HS-5 (cell line): ENCODE measurements at places on chromosomes 12 and 14.

- peak; percentile 41 for DNase-seq
Measured at GRCh38 chr12:51823875-51824565, 24.5 kb downstream of the FIGNL2 start.

- no peak for DNase-seq
Measured at GRCh38 chr12:15811214-15812127, 22.3 kb upstream of the EPS8 start.

DNA sequence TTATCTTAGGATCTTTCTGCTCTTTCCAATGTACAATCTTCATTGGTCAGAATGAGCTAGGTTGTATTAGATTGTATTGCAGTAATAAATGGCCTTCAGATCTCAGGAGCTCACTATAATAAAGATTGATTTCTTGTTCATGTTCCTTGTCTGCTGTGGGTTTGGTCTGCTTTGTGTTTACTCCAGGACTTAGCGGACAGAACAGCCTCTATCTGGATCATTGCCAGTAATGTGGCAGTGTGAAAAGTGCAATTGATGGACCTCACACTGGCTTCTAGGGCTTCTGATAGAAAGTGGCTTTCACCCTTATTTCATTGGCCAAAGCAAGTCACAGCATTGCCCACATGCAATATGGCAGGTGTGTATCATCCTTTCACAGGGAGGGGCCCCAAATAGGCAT is 81.2 kb downstream of the BTG1 start:
- DNase-seq, result no peak

- no peak for DNase-seq
Measured at GRCh38 chr14:64963611-64964010, 8.5 kb downstream of the RAB15 start.

DNA sequence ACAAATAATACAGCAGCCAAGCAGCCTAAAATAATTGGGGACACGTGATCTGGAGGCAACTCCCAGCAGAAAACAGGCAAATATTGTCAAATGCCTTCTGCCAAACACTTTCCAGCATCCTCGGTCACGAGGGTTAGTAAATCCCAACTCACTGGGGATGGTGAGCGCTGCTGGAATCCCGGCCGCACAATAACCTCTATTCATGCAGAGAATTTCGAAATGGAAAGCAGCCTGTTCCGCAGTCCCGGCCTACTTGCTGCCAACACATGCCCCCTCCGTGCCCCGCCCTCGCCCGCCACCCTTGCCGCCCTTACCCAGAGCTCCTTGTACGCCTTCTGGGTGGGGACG is 62.2 kb downstream of the RFX4 start:
- DNase-seq, result no peak

DNA sequence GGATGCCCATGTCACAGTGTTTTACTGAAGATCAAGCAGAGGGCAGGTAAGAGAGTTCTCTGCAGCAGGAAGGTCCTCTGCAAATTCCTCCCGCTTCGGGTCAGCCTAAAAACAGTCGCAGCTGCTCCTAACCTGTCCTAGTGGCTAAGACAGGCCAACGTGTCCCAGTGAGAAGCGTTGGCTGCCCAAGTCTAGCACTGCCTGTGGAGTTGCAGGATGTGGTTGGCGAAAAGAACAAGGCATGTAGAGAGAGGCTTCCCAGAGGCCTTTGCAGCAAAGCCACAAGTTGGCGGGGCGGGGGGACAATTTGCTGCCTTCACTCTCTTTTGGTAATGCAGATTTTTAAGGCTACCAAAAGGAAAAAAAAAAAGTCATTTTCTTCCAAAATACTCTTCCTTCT is 340.1 kb downstream of the BCL11B start:
- DNase-seq, result no peak

GRCh38 chr12:57989838-57990237 is 48.5 kb downstream of the ATP23 start:
- no peak for DNase-seq

DNA sequence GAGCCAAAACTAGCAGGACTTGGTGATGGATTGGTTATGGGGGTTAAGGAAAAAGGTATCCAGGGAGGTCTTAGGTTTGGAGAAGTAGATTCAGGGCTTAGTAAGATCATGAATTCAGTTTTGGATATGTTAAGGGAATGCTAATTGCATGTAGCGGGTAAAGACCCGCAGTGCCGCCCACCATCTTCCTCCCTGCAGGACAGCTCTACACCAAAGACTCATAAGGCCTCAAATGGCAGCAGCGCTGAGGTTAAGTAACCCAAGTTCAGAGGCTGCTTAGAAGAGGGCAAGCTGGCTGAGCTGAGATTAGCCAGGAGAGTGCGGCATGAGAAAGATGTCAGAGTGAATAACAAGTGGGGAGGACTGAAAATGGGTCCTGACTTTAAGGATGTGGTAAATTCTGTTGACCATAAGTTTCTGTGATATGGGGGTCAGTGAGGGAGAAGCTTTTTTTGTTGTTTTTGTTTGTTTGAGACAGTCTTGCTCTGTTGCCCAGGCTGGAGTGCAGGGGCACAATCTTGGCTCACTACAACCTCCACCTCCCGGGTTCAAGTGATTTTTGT is 26.2 kb downstream of the RAD9B start:
- no peak for DNase-seq

DNA sequence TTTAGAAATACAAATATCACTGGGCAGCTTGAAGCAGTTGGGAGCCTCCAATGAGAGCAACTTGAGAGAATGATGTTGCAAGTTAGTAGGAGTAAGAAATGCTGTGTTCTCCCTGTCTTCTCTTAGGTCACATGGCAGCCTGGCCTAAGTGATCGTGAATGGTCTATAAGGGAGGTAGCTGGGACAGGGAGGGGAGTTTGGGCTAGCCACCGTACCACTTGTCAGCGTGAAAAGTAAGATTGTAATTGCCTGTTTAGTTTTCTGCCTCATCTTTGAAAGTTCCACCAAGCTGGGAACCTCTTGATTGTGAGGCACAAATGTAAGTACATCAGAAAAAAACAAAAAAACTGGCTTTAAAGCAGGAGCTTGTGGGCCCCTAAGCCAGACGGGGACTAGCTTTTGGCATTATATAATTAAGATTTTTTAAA is 36.4 kb downstream of the MDM2 start:
- no peak for DNase-seq

GRCh38 chr12:108430926-108431325 is 84.2 kb upstream of the FICD start:
- no peak for DNase-seq
